Chondrocyte (in vitro differentiated cells): ENCODE measurements at places on chromosomes 2 and 18. TPM values are rescaled to one million over a fixed set of nuclear protein-coding genes. Genes with fewer than 3 reads are reported as not detected.
A peak's percentile ranks its signal among the peaks of the same experiment; 100 is the strongest.

RNPEPL1 gene
- 54.9 to 63.2 TPM (median 61.3 TPM) in 3 replicates for total RNA-seq

KYNU gene
- 0.38 TPM in 1 of 3 replicates, not detected in the others for total RNA-seq

IL1A gene
- total RNA-seq: not detected in 3 replicates

ACADL gene
- total RNA-seq: not detected in 3 replicates

ESPNL gene
- 0.07 to 0.17 TPM (median 0.15 TPM) in 3 replicates for total RNA-seq

ALPG gene
- total RNA-seq: not detected in 3 replicates

VWA3B gene
- not detected in 3 replicates for total RNA-seq

PLCL1 gene
- total RNA-seq: 0.44 to 4.1 TPM (median 0.50 TPM) in 3 replicates

SERPINB2 gene
- total RNA-seq: not detected in 3 replicates

DNA sequence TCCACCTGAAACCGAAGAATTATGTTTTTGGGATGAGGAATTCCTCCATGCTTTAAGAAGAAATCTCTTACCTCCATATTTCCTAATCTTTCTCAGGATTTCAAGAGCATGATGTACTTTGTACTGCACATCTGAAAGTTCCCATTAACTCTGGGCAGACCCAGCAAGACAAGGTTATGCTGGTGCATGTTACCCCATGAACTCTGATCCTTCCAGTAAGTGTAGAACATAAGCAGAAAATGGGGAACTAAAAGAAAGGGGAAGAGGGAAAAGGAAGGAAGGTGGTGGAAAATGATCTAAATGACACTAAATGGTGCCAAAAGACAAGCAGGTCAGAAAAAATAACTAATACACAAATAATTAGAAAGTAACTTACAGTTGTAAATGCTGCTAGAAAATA lies 50.7 kb downstream of the STRN start:
- H3K27me3 ChIP-seq: no peaks in the 10 kb centered on the region
- no peak for DNase-seq
- H3K27ac ChIP-seq: no peak overlapping the region
- peaks cover 3% of the 10 kb centered on the region for H3K4me1 ChIP-seq
- H3K4me3 ChIP-seq: no peak overlapping the region

GRCh38 chr18:35522130-35522959 lies 24.6 kb upstream of the INO80C start:
- no peak overlapping the region for H3K4me3 ChIP-seq
- H3K27ac ChIP-seq: peak overlapping the region; percentile 45
- H3K27me3 ChIP-seq: no peaks in the 10 kb centered on the region

DNA sequence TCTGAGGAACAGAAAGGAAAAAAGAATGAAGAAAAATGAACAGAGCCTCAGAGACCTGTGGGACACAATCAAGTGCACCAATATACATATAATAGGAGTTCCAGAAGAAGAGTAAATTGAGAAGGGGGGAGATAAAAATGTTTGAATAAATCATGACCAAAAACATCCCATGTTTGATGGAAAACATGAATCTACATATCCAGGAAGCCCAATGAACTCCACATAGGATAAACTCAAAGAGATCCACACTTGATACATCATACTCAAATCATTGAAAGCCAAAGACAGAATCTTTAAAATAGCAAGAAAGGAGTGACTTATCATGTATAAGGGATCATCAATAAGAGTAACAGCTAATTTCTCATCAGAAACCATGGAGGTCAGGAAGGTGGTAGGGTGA lies 80.0 kb downstream of the COA5 start:
- H3K27me3 ChIP-seq: no peaks in the 10 kb centered on the region
- DNase-seq: no peak
- peaks cover 10% of the 10 kb centered on the region for H3K36me3 ChIP-seq
- no peaks in the 10 kb centered on the region for H3K4me1 ChIP-seq
- no peak overlapping the region for H3K27ac ChIP-seq
- H3K4me3 ChIP-seq: no peak overlapping the region

DNA sequence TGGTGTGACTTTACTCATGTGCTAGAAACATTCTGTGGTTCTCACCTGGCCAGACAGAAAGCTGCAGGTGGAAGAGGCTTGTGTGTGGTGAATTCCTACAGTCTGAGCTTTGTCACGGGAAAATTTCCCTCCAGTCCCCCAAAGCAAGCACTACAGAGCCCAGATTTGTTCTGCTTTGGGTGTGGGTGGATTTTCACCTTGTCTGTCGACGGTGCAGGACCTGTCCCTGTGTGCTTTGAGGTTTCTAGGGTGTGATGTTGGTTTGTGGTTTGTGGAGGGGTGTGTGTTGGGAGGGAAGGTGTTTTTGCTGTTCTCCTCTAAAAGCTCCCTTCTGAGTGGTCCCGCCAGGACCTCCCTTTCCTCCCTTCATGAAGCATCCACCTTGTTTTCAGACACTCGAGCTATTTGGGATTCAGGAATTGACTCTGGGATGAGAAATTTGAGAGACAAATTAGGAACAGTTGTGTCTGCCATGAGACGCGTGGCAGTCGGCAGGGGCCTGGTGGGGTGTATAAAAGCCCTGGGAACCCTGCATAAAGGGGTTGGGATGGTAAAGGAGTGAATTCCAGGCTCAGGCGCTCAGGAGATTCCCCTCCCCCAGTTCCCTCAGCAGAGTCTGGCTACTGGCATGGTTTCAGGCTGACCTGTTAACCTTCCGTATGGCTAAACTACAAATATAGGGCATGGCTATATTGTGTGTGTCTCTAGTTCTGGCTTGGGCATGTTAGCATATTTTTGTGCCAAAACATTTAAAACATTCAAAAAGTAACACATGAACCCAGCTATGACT lies 65.5 kb downstream of the DGKD start:
- H3K36me3 ChIP-seq: no peaks in the 10 kb centered on the region
- H3K27ac ChIP-seq: peak overlapping the region; percentile 94
- no peaks in the 10 kb centered on the region for H3K27me3 ChIP-seq
- H3K4me1 ChIP-seq: peaks cover 87% of the 10 kb centered on the region

DNA sequence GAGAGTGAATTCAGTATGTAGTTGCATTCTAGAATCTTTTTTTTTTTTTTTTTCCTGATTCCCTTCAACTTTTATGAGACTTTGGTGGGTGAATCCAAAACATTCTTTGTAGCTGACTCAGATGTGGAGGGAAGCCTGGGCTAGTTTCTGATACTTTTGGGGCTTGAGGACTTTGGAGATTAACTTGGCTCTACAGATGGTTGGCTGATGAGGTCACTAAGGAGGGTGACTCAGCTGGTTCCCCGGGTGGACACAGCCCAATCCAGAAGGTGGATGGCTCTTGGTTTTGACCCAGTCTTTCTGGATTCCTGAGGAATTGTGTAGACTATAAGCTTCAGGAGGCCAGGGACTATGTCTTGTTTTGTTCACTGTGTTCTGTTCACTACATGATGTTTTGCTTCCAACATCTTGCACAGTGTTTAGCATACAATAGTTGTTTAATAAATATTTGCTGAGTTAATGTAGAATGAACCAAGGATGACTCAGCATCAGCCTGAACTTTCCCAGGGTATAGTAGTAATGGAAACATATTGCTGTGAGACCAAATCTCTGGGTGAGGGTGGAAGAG lies 30.5 kb downstream of the LAMA3 start:
- peak overlapping the region; percentile 76 for H3K27ac ChIP-seq
- no peaks in the 10 kb centered on the region for H3K27me3 ChIP-seq
- H3K4me1 ChIP-seq: peaks cover 70% of the 10 kb centered on the region
- no peaks in the 10 kb centered on the region for H3K36me3 ChIP-seq
- DNase-seq: no peak

DNA sequence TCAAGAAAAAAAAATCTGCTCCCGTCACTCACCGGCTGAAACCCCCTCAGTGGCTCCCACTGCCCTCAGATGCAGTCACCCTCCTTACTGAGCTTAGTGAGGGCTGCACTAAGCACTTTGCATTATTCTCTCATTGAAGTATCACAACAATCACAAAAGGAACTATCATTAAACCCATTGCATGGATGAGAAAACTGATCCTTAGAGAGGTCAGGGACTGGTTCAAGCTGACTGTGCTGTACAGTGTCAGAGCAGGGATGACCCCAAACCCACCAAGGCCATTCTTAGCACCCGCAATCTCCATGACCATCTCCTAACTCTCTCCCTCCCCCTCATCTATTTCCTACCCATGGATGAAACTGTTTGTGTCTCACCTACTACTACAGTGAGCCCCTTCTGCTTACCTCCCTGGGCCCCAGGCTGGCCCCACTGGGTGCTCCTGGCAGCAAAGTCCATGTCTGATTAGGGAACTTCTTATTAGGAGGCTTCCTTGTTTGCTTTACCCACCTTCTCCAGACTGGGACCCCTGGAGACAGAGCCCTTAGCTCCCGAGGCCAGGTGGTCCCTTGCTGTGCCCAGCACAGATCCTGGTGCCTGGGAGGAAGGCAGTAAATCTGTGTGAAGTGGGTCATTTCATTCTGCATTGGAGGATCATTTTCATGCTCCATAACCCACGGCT lies 139.3 kb upstream of the ID2 start:
- no peak overlapping the region for H3K4me3 ChIP-seq
- DNase-seq: no peak
- no peaks in the 10 kb centered on the region for H3K27me3 ChIP-seq
- H3K36me3 ChIP-seq: peaks cover 2% of the 10 kb centered on the region
- H3K4me1 ChIP-seq: peaks cover 41% of the 10 kb centered on the region

- no peak for DNase-seq
- H3K36me3 ChIP-seq: no peaks in the 10 kb centered on the region
- H3K4me1 ChIP-seq: peaks cover 6% of the 10 kb centered on the region
- peaks cover 16% of the 10 kb centered on the region for H3K27me3 ChIP-seq
- no peak overlapping the region for H3K27ac ChIP-seq
- no peak overlapping the region for H3K4me3 ChIP-seq
Measured at GRCh38 chr2:137947728-137948336, 16.4 kb upstream of the HNMT start.

DNA sequence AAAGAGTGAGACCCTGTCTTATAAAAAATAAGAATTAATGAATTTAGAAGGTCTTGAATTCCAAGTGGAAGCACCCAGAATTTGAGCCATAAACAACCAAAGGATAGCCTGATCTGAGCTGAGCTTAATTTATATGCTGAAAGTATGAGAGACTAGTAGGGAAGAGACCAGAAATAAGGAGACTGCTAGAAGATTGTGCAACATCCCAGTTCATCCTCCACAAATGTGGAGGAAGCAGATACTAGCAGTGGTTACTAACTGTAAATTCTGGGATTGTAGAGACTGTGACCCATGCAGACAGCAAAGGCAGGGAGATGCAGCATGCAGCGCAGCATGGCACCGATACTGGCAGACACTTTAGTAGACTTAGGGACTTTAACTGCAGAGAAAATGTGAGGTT lies 1.5 kb upstream of the SULT1C2 start:
- no peak for DNase-seq
- H3K4me1 ChIP-seq: peaks cover 15% of the 10 kb centered on the region
- H3K4me3 ChIP-seq: no peak overlapping the region

GRCh38 chr2:234873828-234874173 lies 78.0 kb upstream of the SH3BP4 start:
- peaks cover 4% of the 10 kb centered on the region for H3K27me3 ChIP-seq
- H3K36me3 ChIP-seq: peaks cover 4% of the 10 kb centered on the region
- H3K4me1 ChIP-seq: peaks cover 3% of the 10 kb centered on the region
- H3K27ac ChIP-seq: no peak overlapping the region
- no peak for DNase-seq
- H3K4me3 ChIP-seq: no peak overlapping the region

- no peaks in the 10 kb centered on the region for H3K27me3 ChIP-seq
- no peak overlapping the region for H3K4me3 ChIP-seq
- DNase-seq: no peak
- no peak overlapping the region for H3K27ac ChIP-seq
Measured at GRCh38 chr2:47313141-47313691, 89.7 kb upstream of the MSH2 start.

DNA sequence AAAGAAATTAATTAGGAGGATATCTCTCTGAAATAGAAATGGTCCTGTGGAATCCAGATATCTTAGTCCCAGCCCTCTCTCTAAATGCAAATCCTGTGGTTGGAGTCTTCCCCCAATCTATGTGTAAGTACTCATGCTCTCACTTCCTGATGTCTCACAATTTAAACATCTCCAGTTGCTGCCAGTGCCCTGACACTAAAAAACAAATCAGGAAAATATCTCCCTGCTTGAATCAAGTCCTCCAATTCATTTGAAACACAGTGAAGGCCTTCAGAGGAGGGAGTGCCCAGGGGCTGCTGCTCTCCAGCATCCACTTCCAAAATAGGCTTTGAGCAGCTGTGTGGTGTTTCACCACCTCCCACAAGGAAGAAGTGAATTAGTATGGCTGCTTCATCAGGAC lies 413.8 kb downstream of the RAD51AP2 start:
- no peak overlapping the region for H3K27ac ChIP-seq
- no peak overlapping the region for H3K4me3 ChIP-seq
- no peaks in the 10 kb centered on the region for H3K36me3 ChIP-seq
- no peaks in the 10 kb centered on the region for H3K4me1 ChIP-seq
- peaks cover 3% of the 10 kb centered on the region for H3K27me3 ChIP-seq

DNA sequence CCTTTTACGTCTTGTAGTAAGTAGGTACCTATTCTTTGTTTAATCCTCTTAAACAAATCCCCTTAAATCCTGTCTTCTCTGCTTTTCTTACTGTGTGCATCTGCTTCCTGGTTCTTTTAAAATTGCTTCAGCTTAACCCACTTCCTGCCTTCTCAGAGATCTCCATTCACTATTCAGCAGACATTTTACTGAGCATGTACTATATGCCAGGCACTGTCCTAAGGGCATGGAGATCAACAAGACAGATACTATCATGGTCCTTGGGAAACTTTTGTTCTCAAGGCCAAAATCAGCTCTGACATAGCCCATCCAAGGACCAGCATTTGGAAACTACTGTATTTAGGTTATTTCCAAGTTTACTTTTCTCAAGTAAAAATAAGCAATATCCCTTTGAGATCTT lies 227.5 kb downstream of the TPGS2 start:
- no peaks in the 10 kb centered on the region for H3K27me3 ChIP-seq
- peaks cover 2% of the 10 kb centered on the region for H3K36me3 ChIP-seq
- H3K4me3 ChIP-seq: no peak overlapping the region
- no peaks in the 10 kb centered on the region for H3K4me1 ChIP-seq

DNA sequence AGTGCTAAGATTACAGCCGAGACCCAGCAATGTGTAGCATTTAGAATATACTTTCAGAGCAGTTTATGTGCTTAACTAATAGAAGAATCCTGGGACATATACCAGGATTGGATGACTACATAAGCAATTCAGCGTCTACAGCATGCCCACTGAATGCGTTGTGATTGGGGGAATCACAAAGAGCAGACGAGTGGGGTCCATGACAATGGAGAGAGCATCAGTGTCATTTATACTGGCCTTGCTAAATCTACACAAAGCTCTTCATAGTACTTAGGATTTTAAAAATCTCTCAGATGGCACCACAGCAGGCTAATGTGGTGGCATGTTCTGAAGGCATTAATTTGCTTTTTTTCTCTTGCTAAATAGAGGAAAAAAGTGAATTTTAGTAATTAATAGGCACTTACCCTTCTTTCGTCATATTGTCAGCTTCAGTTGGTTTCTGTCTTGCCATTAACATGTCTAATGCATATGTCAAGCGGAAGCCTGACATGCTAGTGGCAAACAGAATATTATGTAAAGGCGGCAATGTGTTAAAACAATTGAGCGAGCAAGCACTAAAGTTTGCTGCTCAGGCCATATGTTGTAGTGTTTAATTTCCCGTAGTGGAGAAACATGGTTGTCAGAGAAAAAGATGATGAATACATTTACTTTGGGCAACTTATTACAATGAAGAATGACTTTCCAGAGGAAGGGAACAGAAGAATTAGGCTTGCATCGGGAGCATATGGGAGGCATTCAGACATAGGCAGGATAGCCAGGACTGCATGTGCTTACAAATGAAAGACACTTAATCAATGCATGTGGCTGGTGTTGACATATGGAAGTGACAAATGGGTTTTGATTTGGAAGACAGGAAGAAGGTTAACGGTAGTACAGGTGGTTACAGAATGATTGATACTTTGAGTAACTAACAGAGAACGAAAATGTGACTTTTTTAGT lies 145.2 kb downstream of the ICOS start:
- H3K4me3 ChIP-seq: no peak overlapping the region
- peaks cover 1% of the 10 kb centered on the region for H3K27me3 ChIP-seq
- H3K27ac ChIP-seq: no peak overlapping the region
